RCC 7860 (cell line): ENCODE measurements at places on chromosomes 11 and 22.

- no peak for DNase-seq
Measured at GRCh38 chr11:35152575-35152974, 13.6 kb downstream of the CD44 start.

- DNase-seq: no peak
Measured at GRCh38 chr22:22936180-22936914, 48.7 kb downstream of the IGLL5 start.

DNA sequence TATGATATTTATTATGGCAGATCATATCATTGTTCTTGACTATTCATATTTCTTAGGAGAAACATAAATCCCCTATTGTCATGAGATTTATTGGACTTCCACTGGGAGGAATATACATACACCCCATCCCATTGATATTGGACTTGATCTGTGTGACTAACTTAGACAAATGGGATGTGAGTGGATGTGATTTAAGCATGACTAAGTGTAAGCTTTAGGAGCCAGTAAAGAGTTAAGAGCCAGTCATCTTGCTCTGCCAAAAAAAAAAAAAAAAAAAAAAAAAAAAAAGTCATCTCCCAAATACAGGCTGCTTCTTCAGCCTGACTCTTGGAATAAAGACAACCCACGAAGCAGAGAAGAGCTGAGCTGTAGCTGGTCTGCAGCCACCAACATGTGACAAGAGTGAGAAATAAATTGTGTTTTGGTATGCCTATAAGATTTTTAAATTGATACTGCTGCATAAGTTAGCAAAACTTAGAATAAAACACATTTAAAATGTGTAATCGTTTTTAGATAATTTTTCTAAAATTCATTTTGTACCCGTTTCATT, 595.0 kb upstream of the LRRC4C start:
- DNase-seq: no peak

GRCh38 chr22:48944433-48944750, 883.3 kb downstream of the BRD1 start:
- no peak for DNase-seq

DNA sequence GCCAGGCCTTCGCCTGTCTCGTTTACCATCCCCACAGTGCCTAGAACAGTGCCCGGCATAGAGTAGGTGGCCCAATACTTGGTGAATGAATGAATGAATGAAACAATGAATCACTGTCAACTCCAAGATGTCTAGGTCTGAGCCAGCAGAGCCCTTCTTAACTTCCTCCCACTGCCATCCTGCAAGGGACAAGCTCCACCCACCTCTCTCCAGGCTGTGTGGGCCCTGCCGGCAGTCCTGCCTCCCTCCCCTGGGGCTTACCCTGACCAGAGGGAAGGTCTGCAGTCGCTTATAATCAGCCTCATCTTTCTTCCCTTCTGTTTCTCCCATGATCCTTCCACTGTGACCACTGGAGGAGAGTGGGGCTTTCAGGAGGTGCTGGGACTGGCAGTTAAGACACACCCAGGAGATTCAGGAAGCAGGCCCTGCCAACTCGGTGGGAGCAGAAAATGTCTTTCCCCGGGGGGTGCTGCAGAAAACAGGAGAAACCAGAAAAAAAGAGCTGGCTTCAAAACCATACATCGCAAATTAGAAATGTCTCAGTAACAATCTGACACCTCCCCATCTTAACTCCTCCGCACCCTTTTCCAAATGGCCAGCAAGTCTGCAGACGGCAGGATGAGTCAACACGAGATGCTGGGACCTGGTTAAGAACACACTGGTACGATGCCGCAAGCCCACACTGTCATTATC, 11.4 kb downstream of the DNAL4 start:
- DNase-seq: no peak

GRCh38 chr11:33055375-33055774, 16.0 kb downstream of the TCP11L1 start:
- no peak for DNase-seq

- peak; percentile 92 for DNase-seq
Measured at GRCh38 chr11:61814958-61815789, 1.6 kb downstream of the FADS1 start.

DNA sequence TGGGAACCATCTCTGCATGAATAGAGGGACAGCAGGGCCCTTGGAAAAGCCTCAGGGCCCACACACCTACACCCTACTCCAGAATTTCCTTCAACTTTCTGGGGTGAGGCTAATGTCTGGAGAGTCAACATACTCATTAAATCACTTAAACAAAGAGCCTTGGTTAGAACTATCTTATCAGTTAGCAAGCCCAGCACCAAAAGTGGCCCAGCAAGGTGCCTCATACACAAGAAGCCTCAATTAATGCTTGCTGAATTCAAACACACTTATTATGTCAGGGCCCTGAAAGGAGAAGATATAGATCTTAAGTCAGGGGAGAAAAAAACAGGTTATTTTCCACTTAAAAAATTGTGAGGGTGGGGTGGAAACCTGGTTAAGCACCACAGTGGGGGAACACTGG, 61.4 kb downstream of the C11orf58 start:
- no peak for DNase-seq

- no peak for DNase-seq
Measured at GRCh38 chr11:16082095-16083055, 274.0 kb downstream of the SOX6 start.

- DNase-seq: no peak
Measured at GRCh38 chr22:43733138-43733537, 79.0 kb downstream of the EFCAB6 start.

DNA sequence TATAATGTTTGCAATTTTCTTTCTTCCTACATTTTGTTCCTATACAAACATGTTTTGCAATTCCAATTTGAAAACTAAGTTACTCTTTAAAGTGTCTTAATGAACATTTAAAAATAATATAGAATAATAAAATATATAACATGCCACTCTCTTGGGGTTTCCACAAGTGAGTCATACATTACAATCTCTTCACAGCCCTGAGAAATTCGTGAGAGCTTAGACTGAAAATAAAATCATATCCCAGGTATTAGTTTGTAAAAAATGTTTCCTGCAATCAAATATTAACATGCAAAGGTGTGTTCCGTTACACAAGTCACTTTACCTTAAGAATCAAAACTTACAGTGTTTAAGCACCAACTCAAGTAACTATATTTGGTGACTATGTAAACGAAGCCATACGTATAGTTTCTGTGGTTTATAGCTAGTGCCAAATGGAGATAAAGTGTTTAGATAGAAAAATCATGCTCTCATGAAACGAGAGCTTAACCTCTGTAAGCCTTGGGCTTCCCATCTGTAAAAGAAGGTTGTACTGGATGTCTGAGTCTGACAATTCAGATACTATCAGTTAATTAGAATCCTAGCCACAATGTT, 253.6 kb upstream of the ANO3 start:
- no peak for DNase-seq

DNA sequence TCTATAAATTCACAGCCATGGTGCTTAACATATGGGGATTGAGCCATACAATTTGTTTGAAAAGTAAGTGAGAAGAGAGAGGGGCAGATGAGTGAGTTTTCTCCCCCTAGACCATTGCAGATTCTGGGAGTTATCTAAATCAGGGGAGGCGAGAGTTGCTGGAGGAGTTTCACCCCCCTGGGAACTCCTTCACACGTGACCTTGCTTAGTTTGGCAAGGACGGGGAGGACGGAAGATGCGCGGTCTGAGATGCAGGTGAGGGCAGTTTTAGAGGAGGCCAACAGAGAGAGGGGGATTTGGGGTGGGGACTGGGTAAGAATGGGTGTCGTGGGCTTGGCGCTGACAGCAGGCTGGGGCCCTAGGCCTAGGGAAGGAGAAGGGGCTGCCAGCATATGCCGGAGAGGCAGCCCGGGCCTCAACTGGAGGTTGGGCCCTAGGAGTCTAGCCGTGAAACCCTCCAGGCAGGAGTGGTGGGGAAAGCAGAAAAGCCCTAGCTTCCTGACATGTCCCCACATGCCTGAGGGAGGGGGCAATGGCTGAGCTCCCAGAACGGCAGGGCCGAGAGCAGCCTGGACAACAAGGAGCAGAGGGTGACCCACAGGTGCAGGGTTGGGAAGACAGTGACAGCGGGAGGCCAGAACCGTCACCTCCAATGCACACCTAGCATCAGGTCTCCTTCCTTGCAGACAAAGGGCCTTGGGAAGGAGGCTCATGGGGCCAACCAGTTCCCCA, 63.9 kb downstream of the ELFN2 start:
- DNase-seq: no peak

DNA sequence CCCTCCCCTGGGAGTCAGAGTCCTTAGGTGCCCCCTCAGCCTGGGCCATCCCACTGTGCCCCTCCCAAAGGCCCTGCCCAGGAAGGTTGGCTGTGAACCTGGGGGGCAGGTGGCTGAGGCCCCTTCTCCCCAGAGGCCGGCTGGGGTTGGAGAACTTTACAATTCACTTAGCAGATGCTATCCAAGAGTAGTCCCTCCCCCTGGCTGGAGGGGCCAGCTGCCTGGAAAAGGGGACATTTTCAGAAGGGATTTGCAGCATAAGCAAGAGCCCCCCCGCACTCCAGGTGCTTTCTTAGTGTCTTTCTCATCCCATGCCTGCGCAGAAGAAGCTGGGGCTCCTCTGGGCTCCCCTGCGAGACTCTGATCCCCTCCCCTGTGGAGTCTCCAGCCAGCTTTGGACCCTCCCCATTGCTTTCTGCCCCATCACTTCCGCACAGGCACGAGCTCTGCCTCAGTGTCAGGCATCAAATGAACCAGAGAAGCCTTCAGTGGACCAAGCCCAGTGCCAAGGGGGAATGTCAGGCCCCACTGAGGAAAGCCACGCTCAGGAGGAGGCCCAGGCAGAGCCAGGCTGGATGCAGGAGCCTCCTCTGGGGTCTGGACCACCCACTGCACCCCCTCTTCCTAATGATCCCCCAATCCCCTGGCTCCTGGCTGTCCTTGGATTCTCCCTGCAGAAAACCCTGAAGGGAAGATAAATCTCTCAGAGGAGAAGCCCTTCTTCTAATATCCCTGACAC, 3.7 kb downstream of the SSTR3 start:
- no peak for DNase-seq

GRCh38 chr11:3126901-3127691, 38.0 kb downstream of the OSBPL5 start:
- no peak for DNase-seq

- no peak for DNase-seq
Measured at GRCh38 chr11:1442163-1442562, 44.4 kb downstream of the MOB2 start.

DNA sequence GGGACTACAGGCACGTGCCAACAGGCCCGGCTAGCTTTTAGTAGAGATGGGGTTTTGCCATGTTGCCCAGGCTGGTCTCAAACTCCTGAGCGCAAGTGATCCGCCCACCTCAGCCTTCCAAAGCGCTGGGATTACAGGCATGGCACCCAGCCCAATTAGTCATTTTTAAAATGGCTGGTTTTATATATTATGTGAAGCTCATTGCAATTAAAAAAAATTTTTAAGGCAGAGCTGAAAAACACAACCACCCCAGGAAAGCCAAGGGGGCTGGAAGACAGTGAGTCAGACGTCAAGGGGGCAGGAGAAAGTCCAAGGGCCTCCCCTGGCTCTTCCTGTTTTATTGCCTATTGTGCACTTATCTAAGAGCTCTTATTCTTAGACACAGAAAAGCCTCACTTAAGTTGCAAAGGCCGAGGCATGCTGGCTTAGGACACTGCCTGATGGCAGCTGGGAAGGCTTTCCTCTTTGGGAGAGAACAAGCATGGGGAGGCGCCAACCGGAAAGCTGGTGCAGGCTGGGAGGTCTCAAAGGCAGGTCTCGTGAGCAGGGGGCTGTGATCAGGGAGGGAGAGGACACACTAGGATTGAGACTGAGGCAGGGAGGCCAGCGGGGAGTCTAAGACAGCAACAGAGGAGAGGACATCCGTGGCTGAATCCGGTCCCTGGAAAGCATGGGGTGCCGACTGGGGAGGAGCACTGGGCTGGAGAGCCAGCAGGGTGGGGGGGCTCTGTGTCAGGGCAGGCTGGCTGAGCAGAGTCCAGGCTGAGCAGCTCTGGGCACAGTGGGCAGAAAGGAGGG, 11.1 kb upstream of the OSM start:
- peak; percentile 45 for DNase-seq

DNA sequence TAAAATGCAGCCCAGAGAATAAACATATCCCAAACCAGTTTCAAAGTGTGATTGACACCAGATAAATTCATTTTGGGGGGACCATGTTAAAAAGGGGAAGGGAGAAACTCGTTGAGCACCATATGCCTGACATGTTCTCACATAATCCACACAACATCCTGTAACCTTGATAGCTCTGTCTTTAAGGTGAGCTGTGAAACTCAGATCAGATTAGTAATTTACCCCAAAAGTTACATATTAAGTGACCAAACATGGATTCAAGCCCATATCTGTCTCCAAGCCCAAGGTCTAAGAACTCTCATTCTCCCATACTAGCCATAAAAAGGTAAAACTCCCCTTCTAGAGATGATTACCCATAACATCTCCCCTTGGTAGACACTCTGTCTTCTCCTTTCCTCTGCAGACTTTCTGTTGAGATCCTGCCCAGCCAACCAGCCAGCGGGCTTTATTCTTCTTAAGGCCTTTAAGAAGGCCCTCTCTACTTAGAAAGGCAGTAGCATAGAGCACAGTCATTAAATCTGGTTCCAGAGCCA, 150.7 kb downstream of the CCDC34 start:
- DNase-seq: no peak

DNA sequence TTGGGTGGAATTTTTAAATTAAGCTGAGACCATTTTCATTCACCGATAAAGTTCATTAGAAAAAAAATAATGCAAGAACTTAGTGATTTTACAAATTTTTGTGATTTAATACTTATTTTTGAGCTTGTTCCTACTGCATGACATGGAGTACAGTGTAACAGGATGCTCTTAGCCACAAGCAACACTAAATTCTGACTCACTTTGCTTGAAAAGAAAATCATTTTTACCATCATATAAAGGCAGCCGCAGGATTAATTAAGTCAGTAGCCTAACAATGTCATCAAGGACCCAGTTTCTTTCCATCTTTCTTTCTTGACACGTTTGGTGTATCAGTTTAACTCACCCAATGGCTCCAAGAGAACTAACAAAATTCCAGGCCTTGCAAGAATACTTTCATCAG, 540.3 kb upstream of the LUZP2 start:
- no peak for DNase-seq

- DNase-seq: no peak
Measured at GRCh38 chr22:43308060-43308830, 34.9 kb downstream of the SCUBE1 start.
